ENCODE measurements at places on chromosomes 13 and 19.

GRCh38 chr19:17303167-17303939 lies at the start of gene ABHD8:
Gene ABHD8 (minus strand): TSS chr19:17303425. CDS start chr19:17301616, 1,809 bp downstream.
- peak; percentile 96 for DNase-seq

DNA sequence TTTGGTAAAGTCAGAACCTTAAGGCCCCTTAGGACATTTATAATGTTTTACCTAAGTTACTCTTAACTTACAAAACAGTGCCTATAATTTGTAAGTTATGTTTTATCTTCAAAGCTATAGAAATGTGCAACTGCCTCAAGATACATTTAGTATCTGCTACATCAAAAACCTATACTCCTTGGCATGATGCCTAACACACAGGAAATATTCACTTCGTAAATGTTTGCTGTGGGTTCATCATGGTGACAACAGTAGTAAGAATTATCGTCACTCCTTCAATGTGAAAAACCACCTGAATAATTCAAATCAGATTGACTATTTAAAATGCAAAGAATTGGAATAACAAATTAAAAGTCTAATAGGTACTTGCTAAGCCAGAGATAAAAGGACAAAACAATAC lies 184.1 kb downstream of the DIAPH3 start:
- no peak for DNase-seq

- no peak for DNase-seq
Observed at GRCh38 chr19:15527705-15528104, 19.4 kb downstream of the CYP4F22 start.

- DNase-seq: no peak
Observed at GRCh38 chr19:45524575-45525129, 17.4 kb downstream of the VASP start.

GRCh38 chr13:80560609-80561008 lies 219.7 kb upstream of the SPRY2 start:
- no peak for DNase-seq

DNA sequence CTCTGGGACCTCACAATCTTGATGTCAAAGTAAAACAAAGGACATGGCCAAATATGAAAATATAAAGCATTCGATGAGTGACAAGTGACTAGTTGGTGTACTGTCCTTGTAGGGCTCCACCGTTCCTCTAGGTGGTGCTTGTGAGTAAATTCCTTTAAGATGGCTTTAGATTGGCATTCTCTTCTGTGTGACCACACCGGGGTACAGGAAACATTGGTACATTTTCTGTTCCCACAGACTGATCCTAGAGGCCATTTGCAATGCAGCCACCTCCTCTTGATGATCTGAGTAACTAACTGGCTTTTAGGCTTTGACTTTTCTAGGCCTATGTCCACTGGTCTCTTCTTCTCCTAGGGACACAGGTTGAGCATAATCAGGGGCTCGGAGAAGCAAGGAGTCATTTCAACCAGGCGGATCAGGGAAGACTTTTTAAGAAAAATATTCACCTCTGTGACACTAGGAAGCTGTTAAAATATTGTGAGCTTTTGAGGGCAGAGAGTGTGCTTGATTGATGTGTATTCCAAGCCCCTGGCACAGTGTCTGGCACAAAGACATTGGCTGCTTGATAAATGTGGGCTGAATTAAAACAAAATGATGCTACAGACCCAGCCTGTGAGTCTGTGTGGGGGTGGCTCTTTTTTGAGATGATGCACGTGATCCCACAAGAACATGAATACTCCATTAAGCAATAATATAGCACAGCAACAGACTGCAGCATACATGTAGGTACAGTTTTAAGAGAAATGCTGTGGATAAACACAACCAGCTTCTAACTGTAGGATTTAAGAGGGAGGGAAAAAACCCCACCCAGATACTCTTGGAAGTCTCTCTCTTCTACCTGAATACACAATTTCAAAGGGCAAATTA lies 21.0 kb downstream of the EPSTI1 start:
- peak; percentile 44 for DNase-seq

Measured in fibroblast of villous mesenchyme (primary cell).